ENCODE measurements at places on chromosomes 1 and 21.

DNA sequence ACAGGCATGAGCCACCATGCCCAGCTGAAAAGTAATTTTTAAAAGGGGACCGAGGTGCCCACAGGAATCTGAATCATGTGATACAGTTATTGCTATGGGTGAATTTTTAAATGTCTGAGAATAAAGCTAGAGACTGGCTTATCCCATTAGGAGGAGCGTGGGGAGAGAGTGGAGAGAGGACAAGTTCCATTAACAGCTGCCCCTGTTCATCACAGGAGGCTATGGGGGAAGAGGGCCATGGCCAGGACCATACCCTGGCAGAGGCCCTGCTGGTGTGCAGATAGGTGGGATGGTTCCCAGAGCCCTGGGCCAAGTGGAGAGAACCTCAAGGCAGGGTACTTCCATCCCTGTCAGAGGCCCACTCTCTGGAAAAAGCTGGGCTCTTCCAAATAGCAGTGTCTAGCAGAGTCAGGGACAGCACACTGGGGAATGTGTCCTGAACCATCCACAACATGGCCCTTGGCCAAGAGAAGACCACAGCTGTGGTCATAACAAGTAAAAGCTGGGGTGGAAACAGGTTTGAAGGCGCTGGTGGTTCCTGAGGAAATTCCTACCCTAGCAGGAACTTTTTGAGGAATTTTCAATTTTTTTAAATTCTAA, 13.7 kb upstream of the ZNF691 start:
- ATAC-seq = no peak
- H3K36me3 ChIP-seq = no peaks in the 10 kb centered on the region
- no peaks in the 10 kb centered on the region for H3K4me1 ChIP-seq

- H3K36me3 ChIP-seq = peaks cover 81% of the 10 kb centered on the region
- peak overlapping the region; percentile 79 for H3K27ac ChIP-seq
These were observed 28.1 kb downstream of the RAP1A start for GRCh38 chr1:111647736-111648135.

DNA sequence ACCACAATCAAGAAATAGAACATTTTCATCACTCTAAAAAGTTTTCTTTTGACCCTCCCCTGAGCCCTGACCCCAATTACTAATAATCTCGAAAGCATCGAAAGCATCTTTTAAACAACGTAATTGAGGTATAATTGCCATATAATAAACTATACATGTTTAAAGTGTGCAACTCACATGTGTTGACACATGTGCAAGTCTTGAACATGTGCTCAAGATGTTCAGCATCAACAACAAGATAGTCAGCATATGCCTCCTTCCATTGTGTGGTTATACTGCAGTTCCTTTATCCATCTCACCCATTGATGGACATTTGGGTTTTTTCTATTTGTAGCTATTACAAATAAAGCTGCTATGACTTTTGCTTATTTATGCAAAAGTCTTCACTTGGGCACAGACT, 90.7 kb downstream of the RIPK4 start:
- no peak overlapping the region for H3K4me3 ChIP-seq
- no peak for ATAC-seq
- peaks cover 6% of the 10 kb centered on the region for H3K4me1 ChIP-seq
- peaks cover 18% of the 10 kb centered on the region for H3K27me3 ChIP-seq
- H3K27ac ChIP-seq = no peak overlapping the region

GRCh38 chr1:172902861-172903381, 147.8 kb downstream of the TNFSF18 start:
- H3K4me3 ChIP-seq = no peak overlapping the region
- ATAC-seq = peak; percentile 96
- H3K36me3 ChIP-seq = no peaks in the 10 kb centered on the region

DNA sequence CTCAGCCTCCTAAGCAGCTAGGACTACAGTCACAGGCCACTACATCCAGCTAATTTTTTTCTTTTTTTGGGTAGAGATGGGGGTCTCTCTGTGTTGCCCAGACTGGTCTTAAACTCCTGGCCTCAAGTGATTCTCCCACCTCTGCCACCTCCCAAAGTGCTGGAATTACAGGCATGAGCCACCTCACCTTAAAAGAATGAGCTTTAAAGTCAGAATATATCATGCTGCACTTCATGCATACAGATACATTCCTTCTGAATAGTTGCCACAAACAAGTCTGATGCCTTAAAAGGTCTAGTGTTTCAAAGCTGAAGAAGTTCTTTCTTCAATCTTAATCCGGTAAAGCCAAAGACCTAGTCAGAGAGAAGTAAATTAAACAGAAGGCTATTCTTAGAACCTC, 23.8 kb upstream of the CPLANE2 start:
- no peak overlapping the region for H3K27ac ChIP-seq
- no peak for ATAC-seq
- peaks cover 21% of the 10 kb centered on the region for H3K36me3 ChIP-seq
- H3K27me3 ChIP-seq = no peaks in the 10 kb centered on the region
- no peaks in the 10 kb centered on the region for H3K4me1 ChIP-seq
- no peak overlapping the region for H3K4me3 ChIP-seq
